ENCODE measurements at places on chromosomes 6 and 20. TPM values are rescaled to one million over a fixed set of nuclear protein-coding genes. Genes with fewer than 3 reads are reported as not detected.

The DDR1 gene
- total RNA-seq, result 220 TPM

The DPPA5 gene
- not detected for total RNA-seq

DNA sequence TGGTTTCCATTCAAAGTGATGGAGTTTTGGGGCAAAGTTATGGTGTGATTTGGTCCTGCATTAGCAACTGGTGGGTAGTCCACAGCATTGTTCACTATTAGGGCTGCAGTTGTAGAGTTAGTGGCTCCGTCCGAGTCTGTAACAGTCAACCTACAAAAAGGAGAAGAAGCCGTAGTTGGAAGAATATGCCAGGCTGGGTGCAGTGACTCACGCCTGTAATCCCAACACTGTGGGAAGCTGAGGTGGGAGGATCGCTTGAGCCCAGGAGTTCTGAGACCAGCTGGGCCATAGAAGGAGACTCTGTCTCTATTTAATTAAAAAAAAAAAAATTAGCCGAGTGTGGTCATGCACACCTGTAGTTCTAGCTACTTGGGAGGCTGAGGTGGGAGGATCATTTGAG lies 69.5 kb downstream of the KIAA0319 start:
- no peak for ATAC-seq

- no peak for ATAC-seq
Measured at GRCh38 chr6:159023893-159024292, 20.9 kb downstream of the TAGAP start.
